ENCODE measurements at places on chromosomes 3 and 15.

DNA sequence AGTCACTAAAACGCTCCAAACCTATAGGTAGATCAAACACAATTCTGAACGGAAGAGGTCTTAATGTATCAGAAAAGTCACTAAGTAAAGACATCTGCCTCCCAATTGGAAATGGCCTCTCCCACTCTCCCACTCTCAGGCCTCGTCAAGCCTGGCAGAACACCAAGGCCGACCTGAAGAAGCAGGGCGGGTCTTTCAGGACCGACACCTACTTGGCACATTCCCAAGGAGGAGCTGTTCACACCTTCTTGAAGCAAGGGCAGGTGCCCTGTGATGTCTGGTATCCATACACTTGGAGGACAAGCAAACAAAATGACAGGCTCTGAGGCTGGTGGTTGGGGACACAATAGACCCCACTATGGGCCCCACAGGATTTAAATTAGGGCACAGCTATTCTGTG is 30.0 kb downstream of the XXYLT1 start:
- DNase-seq, result no peak

DNA sequence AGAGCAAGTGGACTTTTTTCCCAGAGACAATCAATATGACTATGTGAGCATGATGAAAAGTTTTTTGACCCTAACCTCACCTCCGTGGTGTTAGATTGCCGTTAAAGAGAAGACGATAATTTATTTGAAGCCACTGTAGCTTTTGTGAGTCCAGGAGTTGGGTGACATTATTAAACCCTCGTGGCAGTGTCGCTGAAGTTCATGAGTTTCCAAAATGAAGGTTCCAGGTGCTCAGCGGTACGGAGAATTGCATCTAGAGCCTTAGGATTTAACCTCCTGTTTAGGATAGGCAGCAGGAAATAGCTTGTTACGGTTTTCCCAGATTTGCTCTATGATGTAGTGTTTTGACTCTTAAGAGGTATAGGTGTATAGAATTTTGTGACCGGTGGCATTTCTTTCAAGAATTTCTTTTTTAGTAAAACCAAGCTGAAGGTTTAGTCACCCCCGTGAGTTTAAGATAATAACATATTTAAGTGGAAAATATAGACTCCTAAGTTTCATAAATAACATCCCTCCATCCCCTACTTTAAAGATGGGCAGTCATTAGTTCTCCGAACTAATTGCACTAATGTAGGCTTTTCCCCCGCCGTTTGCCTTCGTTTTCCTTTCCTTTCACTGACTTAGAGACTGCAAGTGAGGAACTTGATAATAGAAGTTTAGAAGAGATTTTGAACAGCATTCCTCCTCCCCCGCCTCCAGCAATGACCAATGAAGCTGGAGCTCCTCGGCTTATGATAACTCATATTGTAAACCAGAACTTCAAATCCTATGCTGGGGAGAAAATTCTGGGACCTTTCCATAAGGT is 2.0 kb downstream of the SMC4 start:
- DNase-seq, result no peak

GRCh38 chr15:31366169-31366734 is 39.6 kb downstream of the KLF13 start:
- DNase-seq, result no peak

- no peak for DNase-seq
These were observed 363.6 kb upstream of the CCDC54 start for GRCh38 chr3:107013641-107014040.

DNA sequence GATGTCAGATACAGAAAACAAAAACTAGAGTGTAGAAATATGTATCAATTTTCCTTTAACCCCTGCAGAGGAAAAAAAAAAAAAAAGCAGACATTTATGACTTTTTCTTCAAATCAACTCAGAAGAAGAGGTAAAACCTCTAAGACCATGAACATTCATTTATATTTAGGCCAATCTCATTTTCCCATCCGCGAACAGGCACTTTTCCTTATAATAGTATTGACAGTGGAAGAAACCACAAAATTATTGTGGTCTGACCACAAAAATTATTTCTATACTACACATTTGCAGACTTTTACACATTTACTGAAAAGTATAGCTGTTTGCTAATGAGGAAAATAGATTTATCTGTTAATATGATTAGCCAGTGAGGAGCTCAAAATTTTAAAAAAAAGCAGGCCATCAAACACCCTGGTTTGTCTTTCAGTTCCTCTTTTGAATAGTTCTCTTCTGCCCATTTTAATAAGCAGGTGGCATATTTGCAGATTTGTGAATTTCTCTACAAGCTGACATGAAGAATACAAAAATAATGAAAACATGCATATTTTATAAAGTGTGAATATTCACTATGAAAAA is 5.7 kb downstream of the OSBPL11 start:
- DNase-seq, result no peak

DNA sequence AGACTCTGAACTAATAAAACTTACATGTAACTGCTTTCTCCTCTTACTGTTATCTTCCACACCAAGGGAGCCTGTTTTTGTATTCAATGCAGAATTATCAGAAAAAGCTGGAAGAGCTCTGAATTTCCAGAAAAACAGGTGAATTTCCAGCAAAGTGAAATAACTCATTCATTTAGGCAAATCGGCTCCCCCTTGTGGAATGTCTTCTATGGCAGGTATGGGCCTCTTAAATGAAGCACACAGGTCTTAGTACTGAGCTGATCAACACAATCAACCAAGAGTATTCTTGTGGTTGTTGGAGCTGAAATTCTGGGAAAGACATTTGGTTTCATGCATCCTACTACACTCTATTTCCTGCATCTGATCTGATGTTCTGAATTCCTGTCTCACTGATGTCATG is 31.0 kb upstream of the PTPRG start:
- DNase-seq, result no peak

GRCh38 chr15:44735482-44736180 is 697 bp upstream of the TRIM69 start:
- peak; percentile 58 for DNase-seq

DNA sequence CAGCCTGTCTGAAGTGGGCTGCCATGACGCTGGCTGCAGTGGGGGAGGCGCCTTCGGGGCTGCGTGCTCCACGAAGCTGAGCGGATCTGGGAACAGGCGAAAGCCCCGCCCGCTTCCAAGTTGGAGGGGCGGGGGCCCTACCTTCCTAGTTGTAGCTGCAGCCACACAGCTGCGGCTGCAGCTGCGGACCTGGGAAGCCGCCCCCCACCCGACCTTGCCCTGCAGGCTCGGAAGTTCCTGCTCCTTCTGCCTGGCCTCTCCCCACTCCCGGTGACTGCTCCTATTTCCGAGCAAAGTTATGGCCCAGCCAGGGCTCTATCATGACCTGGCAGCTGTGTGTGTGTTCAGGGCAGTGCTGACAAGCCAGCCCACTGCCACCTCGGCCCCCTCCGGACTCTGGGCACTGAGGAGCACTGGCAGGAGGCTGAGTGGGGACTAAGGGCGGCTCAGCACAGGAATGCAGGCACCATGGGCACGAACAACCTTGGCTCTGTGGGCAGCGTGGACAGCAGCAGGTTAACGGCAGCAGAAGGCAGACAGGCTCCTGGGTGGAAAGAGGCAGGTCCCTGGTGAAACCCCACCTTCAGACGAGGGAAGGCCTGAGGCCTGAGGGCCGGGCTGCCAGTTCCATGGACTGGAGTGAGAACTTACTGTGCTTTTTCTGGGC is 352.4 kb upstream of the TMCO5A start:
- DNase-seq, result no peak

GRCh38 chr15:99536422-99537040 is 29.3 kb upstream of the MEF2A start:
- no peak for DNase-seq

DNA sequence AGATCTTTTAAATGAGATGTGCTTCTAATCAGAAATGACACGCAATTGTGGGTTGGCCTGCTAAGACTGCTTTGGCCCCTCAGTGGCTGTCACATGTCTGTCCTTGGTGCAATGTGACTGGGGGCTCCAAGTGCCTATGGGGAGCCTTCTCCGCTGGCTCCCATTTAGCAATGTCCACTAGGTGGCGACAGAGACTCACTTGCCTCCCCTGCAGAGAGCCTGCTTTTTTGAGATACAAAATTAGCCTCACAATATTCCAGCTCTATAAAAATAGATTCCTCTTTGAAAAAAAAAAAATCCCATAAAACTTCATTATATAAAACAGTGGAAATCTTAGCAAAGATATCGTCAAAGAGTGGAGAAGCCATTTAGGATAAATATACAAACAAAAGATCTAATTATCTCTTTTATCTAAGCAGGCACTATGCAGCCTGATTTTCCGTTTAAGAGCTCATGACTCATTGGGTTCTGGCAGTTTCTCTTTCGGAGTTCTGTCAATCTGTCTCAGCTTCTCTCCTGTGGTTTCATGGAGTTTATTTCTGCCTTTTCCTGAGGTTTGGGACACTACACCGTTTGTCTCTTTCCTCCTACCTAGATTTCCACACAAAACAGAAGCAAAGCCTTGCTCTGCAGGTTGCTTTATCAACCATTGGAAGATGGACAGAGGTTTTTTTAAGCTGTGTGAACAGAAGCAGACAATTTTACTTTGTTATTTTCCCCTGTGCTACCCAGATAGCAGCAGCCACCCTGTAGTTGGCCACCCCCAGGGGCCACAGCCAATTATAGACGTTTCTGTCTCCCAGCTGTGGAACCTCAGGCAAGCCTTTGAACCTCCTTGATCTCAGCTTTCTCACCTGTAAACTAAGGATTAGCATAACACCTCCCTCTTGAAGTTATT is 68.4 kb upstream of the TNFAIP8L3 start:
- peak; percentile 42 for DNase-seq

DNA sequence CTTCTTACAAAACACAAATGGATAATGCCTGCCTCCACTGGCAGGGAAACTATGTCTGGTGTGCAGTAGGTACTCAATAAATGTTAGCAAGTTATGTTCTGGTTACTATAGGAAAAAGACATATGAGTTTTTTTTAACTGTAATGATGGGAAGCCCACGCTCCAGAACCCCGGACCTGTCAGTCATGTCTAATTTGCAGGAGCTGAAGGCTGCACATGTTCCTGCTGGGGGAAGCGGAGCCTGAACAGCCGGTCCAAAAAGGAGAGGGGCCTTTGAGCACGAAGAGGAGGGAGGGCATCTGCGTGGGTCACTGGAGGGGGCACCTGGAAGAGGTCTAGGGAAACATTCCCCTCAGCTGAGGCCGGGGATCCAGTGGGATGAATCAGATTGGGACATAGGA is 113.2 kb downstream of the DGKG start:
- no peak for DNase-seq

DNA sequence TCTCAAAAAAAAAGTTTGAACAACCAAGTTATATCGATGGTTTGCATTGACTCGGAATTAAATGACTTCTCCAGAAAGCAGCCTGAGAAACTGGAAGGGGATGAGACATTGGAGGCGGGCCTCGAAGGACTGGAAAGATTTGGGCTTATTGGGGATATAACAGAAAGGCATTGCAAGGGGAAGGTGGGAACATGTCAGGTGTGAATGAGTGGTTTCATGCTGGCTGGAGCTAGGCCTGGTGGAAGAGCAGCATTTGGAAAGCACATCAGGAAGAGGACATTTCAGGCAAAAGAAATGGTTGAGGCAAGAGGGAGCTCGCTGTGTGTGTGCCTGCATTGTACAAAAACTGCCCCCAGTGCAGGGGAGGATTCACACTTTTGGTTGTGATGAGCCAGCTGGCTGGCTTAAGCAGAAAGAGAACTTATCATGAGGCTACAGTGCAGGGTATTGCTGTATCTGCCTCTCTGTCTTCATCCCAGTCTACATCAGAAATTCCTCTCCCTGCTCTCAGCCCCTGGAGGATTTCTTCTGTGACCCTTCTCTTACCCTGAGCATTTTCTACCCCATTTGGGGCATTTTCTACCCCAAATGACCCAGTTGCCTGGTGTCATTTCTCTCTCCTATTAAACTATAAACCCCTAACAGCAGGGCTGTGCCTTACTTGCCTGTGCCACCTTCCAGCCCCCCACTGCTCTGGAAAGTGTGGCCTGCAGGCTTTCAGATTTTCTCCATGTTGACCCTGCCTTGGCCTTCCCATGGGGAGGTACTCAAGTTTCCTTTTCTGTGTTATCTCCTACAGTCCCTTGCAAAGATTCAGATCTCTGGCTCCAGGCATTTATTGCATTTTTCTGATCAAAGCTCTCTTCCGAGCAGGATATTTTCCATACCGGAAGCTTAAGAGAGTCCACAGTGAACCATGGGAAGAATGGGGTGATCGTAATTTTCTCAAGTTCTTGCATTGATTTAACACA is 64.4 kb upstream of the FLNB start:
- no peak for DNase-seq

GRCh38 chr3:58010562-58010961 is 2.3 kb downstream of the FLNB start:
- no peak for DNase-seq

- peak; percentile 26 for DNase-seq
These were observed 624.8 kb upstream of the LMCD1 start for GRCh38 chr3:7876741-7877297.

DNA sequence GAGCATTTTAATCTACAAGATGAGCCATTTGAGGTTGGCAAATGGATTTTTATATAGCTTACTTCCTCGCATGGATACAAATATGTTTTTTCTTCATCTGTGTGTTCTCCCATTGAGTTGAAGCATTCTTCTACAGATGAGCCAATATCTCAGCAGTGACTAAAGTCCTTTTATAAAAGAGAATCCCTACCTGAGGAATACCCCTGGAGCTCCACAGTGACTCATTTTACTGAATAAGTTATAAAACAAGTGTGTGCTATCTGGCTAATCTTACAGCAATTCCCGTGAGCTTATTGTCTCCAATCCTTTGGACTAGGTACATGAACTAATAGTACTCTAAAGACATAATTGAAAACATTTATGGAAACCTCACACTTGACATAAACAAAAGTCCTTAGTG is 354.2 kb upstream of the BCHE start:
- no peak for DNase-seq

GRCh38 chr3:168828943-168829342 is 733.2 kb upstream of the GOLIM4 start:
- DNase-seq, result no peak

DNA sequence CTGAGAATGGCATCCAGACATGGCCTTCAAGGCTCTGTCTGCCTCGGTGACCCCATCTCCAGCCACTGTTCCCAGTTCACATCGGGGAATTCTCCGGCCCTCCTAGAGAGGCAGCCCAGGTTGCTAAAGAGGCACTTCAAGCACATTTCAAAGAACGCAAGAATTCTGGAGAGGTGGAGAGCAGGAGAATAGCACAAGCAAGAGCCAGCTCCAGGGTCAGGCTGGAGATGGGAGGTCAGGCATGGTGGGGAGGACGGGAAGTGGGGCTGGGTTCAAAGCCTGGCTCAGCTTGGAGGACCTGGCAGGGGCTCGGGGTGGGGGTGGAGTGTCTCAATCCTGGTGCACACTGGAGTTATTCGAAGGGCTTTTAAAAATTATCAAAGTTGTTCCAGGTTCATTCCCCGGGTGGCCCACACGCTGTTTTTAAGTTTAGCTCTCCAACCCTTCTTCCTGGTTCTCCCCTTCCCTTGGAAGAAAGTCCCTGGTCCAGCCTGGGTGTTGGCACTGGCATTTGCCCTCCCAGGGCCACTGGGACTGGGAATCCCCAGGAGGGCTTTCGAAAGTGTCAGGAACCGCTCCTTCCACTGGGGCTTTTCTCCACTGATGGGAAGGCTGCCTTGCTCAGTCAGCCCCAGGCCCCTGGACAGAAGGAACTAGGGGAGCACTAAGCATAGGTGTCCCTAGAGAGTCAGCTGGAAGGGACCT is 35.8 kb downstream of the ZNF710 start:
- no peak for DNase-seq

GRCh38 chr15:48283396-48284145 is 47.7 kb upstream of the DUT start:
- no peak for DNase-seq

All from stimulated activated naive CD4-positive, alpha-beta T cell treated with Interleukin-2 at 50 U/mL for 16 hours (primary cell).